ENCODE measurements at places on chromosomes 6 and 20. TPM values are rescaled to one million over a fixed set of nuclear protein-coding genes. Genes with fewer than 3 reads are reported as not detected.

DNA sequence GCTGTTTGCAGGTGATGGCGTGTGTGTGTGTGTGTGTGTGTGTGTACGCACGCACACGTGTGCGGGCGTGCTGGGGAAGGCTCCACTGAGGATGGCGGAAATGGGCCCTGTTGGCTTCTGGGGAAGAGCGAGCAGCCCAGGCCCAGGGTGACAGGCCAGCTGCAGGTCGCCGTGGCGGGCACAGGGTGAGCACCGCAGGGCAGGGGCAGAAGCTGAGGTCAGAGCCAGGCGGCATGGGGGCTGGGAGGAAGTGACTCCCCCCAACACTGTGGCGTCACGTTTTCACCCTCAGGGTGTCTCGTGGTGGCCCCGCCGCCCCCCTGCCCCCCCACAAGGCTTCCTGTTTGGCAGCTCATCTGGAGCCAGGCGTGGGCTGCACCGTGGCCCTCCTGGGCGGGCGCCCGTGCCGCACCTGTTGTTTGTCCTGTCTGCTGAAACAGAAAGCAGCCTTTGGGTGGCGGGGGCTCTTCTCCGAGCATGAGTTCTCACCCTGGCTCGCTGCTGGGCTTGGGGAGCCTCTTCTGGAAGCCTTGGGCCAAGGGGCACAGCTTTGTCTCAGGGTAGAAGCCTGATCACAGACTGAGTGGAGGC is 7.1 kb downstream of the RBM38 start:
- DNase-seq = no peak

- no peak for DNase-seq
Observed at GRCh38 chr20:45347297-45347935, 808 bp downstream of the SDC4 start.

GRCh38 chr6:88662653-88663174 is 300.7 kb downstream of the RNGTT start:
- no peak for DNase-seq

The SFT2D1 gene
- 59.1 TPM for polyA plus RNA-seq

The THBS2 gene
- polyA plus RNA-seq = 6.2 TPM

- no peak for DNase-seq
Observed at GRCh38 chr6:31037682-31038081, 27.4 kb downstream of the MUC22 start.

The PRPH2 gene
- polyA plus RNA-seq = 5.0 TPM

- DNase-seq = no peak
Observed at GRCh38 chr6:45698046-45698445, 317.6 kb downstream of the CLIC5 start.

The ZSCAN12 gene
- polyA plus RNA-seq = 17.0 TPM

The GPX5 gene
- 0.23 TPM for polyA plus RNA-seq

The ABHD16B gene
- not detected for polyA plus RNA-seq

DNA sequence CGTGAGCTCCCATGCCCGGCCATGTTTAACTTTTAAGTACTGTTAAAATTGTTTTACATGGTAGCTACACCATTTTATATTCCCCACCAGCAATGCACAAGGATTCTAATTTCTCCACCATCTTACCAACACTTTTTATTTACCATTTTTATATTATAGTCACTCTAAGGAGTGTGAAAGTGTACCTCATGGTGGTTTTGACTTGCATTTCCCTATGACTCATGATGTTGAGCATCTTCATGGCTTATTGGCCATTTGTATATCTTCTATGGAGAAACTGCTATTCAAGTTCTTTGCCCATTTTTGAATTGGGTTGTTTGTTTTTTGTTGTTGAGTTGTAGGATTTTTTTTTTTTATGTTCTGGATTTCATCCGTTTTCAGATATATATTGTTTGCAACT is 15.6 kb upstream of the BPHL start:
- no peak for DNase-seq

- DNase-seq = no peak
Observed at GRCh38 chr6:16883414-16883813, 122.2 kb upstream of the ATXN1 start.

GRCh38 chr6:167952512-167952859 is 45.0 kb upstream of the KIF25 start:
- DNase-seq = no peak

DNA sequence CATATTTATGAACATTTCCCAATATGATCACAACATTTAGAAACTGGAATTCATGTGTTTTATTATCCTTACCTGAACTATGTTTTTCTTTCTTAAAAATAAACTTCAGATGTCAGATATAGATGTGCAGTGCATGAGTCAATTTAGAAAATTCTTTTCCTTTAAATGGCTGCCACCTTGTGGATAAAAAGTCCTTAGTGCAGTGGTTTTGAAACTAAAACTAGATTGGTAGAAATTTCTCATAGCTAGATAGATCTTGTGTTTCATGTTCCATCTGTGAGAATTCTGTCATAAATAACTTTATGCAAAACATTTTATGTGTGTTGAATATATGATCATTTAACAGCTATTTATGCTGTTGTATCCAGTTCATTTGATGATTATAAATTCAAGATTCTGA is 134.9 kb downstream of the KLHL32 start:
- DNase-seq = no peak

- DNase-seq = no peak
Observed at GRCh38 chr6:121584586-121585369, 149.3 kb downstream of the GJA1 start.
